ENCODE measurements at places on chromosomes 2 and 18. TPM values are rescaled to one million over a fixed set of nuclear protein-coding genes. Genes with fewer than 3 reads are reported as not detected.
A peak's percentile ranks its signal among the peaks of the same experiment; 100 is the strongest.

DNA sequence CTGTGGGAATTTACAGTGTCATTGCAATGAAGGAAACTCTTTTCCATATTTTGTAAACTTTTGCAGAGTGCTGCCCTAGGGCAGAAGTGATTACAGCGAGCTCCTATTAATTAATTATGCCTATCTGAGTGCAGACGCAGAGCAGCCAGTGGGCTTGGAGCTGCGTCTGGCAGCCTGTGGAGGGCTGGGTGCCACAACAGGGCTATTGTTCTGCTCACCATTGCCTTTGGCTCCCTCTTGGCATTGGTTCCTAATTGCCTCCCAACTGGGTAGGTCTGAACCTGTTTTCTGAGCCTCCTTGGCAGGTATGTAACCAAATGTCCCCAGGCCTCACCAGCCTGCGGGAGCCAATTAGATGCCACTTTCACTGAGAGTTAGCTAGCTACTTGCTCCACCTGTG lies 25.6 kb upstream of the ITGB6 start:
- no peaks in the 10 kb centered on the region for H3K36me3 ChIP-seq
- H3K27me3 ChIP-seq = no peaks in the 10 kb centered on the region
- H3K27ac ChIP-seq = no peak overlapping the region
- H3K4me1 ChIP-seq = peaks cover 26% of the 10 kb centered on the region
- DNase-seq = no peak
- H3K4me3 ChIP-seq = no peak overlapping the region

DNA sequence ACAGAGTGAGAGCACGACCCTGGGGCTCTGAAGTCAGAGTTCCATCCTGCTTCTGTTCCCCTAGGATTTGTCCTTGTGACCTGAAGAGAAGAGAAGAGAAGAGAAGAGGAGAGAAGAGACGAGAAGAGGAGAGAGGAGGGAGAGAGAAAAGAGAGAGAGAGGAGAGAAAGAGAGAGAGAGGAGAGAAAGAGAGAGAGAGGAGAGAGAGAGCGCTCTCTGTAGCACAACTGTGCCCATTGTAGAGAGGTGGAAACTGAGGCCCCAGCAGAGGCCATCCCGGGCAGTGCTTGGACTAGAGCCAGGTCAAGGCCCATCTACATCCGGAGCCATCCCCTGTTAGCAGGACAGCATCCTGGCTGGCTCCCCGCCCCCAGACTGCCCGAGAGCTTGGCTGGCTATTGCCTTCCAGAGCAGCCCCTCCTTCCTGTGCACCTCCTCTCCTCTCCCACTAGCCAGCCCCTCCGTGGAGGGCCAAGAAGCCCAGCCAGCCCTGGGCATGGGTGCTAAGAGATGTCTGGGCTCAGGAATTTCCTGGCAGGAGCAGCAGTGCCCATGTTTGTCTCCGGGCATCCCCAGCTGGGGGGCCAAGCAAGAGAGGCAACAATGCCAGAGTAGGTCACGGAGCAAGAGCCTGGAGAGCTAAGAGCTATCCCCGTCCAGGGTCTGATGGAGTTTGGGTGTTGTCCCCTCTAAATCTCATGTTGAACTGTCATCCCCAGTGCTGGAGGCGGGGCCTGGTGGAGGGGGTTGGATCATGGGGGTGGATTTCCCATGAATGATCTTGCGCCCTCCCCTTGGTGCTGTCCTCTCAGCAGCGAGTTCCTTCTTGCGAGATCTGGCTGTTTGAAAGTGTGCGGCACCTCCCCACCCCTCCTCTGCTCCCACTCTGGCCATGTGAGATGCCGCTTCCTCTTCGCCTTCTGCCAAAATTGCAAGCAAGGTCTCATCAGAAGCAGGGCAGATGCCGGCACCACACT lies 18.2 kb upstream of the GPR55 start:
- no peak overlapping the region for H3K27ac ChIP-seq
- H3K36me3 ChIP-seq = no peaks in the 10 kb centered on the region
- no peaks in the 10 kb centered on the region for H3K4me1 ChIP-seq
- no peak overlapping the region for H3K4me3 ChIP-seq
- DNase-seq = no peak

- H3K4me3 ChIP-seq = no peak overlapping the region
- peak; percentile 73 for DNase-seq
Measured at GRCh38 chr2:218691234-218691633, 19.3 kb downstream of the STK36 start.

DNA sequence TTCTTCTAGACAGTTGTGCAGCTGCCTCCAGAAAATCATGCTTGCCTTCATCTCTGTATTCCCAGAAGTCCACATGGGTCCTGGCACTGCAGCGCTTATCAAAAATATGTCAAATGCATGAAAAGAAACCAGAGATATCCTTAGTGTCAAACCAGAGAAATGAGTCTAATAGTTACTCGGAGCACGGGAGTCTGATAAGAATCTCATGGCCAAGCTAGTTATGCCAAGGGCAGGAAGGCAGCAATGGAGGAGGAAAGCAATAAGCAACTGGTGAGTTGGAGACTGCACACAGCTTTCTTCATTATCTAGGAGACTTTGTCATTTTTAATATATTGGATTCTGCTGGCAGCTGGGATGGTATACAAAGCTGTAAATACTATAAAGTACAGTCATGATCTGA lies 38.6 kb downstream of the TRIB2 start:
- H3K4me3 ChIP-seq = no peak overlapping the region
- peaks cover 10% of the 10 kb centered on the region for H3K4me1 ChIP-seq
- H3K27me3 ChIP-seq = no peaks in the 10 kb centered on the region
- no peaks in the 10 kb centered on the region for H3K36me3 ChIP-seq

DNA sequence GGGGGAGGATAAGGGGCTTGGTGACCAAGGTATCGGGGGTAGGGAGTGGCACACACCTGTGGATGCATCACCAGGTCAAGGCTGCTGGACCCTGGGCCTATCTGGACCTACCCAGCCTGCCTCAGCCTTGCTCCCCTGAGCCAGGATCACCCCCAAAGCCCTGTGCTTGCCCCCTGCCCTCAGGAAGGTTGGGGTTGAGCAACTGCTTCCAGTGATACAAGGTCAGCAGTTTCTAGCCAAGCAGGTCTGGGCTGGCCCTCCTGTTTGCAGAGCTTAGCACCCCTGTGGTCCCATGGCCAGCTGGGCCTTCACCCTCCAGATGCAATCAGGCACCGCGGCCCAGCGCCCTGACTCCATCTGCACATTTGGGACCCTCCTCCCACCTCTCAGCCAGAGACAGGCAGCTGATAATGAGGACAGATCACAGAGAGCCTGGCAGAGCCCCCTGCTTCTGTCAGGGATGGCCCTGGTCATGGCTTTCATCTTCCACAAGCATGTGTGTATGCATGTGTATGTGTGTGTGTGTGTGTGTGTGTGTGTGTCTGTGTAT lies 154.6 kb downstream of the TFCP2L1 start:
- H3K27me3 ChIP-seq = no peaks in the 10 kb centered on the region
- no peak overlapping the region for H3K4me3 ChIP-seq
- no peaks in the 10 kb centered on the region for H3K4me1 ChIP-seq
- DNase-seq = no peak

GRCh38 chr2:218280260-218280870 lies 10.0 kb downstream of the PNKD start:
- peaks cover 39% of the 10 kb centered on the region for H3K36me3 ChIP-seq
- DNase-seq = no peak
- H3K4me1 ChIP-seq = peaks cover 32% of the 10 kb centered on the region
- no peak overlapping the region for H3K4me3 ChIP-seq
- H3K27me3 ChIP-seq = no peaks in the 10 kb centered on the region

DNA sequence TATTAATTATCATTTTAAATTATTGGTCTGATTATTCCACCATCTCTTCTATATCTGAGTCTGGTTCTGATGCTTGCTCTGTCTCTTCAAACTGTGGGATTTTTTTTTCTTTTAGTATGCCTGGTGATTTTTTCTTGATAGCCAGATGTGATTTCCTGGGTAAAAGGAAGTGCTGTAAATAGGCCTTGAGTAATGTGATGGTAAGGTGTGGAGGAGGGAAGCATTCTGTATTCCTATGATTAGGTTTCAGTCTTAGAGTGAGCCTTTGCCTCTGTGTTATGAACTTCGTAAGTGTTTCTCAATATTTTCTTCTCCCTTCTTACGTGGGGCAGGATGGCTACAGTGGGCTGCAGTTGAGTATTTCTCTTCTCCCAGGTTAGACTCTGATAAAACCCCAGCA lies 103.0 kb downstream of the EHBP1 start:
- H3K4me3 ChIP-seq = no peak overlapping the region
- no peaks in the 10 kb centered on the region for H3K36me3 ChIP-seq
- H3K4me1 ChIP-seq = peaks cover 2% of the 10 kb centered on the region
- DNase-seq = no peak

The DDX1 gene
- 54.3 TPM for total RNA-seq

DNA sequence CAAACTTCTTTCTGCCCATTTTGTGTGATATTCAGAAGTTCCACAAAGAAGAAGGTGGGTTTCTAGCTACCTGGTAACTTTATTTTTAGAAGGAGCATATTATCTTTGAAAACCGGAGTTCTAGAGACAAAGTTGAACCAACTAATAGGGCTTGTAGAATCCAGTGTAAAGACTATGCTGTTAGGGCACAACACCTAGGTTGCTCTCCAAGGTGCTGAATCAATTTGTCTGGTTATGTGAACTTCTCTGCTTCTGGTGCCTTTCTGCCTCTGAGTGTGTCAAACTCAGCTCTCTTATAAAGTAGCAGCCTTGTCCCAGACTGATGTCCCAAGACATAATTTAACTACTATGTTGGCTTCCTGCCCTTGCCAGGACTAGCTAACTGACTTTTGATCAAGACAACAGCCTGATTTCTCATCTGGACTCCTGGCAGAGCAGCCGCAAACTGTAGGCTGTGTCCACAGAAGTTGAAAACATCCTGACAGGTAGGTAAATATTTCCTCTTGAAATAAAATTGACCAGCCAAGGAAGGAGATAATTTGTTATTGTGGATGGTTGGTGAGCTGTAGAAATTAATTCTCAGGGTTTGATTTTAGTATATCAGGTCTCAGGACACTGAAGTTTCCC lies 119.4 kb downstream of the CYRIA start:
- no peaks in the 10 kb centered on the region for H3K27me3 ChIP-seq
- no peaks in the 10 kb centered on the region for H3K4me1 ChIP-seq
- no peaks in the 10 kb centered on the region for H3K36me3 ChIP-seq

The FTCDNL1 gene
- total RNA-seq = 3.6 TPM

DNA sequence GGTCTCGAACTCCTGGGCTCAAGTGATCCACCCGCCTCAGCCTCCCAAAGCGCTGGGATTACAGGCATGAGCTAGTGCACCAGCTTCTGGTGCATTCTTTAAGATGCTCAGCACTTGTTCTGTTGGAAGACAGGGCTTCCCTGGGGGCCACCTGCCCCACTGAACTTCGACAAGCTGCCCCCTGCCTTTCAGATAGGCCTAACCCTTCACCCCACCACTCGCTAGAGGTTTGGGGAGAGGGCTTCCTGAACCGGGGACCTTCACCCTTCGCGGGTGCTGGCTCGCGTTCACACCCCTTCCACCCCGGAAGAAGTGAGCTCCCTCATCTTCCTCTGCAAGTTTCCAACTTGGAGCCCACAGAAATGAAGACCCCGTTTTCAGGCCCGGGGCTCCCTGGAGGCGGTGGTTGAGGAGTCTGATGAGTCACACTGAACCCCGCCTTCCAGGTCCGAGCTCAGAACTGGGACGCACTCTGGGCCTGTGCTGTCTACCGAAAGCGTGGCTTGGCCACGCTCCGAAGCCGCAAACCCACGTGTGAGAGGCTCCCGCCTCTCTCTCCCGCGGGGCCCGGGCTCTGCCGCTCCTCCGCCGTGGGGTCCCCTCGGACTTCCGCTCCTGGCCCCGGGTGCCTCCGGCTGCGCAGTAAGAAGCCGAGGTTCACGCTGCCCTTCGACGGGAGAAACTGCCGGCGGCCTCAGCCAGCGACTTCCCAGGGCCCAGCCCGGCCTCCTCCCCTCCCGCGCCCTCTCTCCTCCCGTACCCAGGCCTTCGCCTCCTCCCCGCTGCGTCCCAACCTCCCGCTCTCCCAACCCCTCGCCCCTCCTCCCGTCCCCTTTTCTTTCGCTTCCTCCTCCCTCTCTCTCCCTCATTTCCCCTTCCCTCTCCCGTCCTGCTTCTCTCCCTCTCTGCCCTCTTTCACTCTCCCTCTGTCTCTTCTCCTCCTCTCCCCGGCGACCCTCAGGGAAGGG lies 47.5 kb upstream of the SP3 start:
- peak; percentile 74 for DNase-seq
- peaks cover 8% of the 10 kb centered on the region for H3K4me1 ChIP-seq
- peak overlapping the region; percentile 43 for H3K4me3 ChIP-seq
- H3K36me3 ChIP-seq = no peaks in the 10 kb centered on the region
- no peaks in the 10 kb centered on the region for H3K27me3 ChIP-seq
